LoVo (cell line): ENCODE measurements at places on chromosomes 3 and 15.
A peak's percentile ranks its signal among the peaks of the same experiment; 100 is the strongest.

DNA sequence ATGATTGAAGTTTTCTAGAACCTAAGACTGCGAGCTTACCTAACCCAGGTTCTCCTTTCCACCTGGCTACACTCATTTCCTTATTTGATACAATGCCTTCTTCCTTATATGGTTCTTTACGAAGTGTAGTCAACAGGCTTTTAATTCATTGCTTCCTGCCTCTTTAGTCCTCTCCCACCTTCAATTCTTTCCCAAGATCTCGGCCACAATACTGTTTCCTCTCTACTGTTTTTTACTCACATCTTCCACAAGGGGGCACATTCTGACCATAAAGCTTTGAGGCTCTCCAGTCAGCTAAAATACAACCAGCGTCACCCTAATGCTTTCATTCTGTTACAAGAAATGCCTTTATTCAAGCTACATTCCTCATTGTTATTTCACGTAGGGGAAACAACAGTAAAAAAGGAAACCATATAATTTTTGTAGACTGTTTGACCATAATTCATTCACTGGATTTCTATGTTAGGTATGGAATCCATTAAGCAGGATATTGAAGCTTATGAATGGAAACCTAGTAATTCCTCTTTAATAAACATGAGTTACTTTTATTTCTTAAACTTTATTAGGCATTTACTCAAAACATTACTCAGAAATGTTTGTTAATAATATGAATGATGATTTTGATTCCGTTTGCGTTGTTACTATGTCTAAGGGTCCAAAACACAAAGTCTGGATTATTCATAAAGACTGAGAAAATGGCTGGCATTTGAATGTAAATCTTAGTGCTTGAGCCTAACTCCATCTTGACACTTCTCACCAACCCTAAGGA is 29.5 kb upstream of the VEPH1 start:
- DNase-seq = peak; percentile 66

DNA sequence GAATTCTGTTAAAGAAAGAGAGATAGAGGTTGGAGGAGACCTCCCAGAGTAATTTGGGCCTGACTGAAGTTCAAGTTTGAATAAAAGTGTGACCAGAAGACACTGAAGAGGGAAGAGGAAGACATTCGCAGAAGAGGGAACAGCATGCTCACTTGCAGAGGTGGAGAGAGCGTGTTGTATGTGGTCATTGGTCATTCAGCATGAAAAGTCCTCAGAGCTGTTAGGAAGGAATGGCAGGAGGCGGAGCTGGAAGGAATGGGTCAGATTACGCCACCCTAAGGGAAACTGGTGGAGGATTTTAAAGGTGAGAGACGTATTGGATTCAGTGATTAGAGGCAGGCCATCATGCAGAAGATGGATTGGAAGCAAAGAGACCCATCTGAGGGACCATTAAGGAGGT is 41.6 kb downstream of the IQCH start:
- DNase-seq = no peak

DNA sequence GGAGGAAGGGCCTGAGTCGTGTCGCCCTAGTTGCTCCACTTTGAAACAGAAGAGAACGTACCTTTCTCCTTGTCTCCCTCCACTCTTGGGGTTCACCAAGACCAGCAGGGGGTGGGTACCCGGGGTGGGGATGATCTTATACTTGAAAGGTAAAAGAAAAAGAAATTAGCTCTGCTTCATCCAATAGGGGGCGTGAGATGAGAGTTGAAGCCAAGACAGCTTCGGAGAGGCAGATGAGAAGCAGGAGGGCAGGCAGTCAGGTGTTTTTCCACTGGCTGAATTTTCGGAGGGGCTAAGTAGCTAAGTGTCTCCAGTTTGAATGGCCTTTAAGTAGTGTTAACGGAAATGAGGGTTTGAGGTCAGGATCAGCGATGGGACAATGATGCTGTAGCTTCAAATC is 100.4 kb downstream of the DGKG start:
- no peak for DNase-seq

DNA sequence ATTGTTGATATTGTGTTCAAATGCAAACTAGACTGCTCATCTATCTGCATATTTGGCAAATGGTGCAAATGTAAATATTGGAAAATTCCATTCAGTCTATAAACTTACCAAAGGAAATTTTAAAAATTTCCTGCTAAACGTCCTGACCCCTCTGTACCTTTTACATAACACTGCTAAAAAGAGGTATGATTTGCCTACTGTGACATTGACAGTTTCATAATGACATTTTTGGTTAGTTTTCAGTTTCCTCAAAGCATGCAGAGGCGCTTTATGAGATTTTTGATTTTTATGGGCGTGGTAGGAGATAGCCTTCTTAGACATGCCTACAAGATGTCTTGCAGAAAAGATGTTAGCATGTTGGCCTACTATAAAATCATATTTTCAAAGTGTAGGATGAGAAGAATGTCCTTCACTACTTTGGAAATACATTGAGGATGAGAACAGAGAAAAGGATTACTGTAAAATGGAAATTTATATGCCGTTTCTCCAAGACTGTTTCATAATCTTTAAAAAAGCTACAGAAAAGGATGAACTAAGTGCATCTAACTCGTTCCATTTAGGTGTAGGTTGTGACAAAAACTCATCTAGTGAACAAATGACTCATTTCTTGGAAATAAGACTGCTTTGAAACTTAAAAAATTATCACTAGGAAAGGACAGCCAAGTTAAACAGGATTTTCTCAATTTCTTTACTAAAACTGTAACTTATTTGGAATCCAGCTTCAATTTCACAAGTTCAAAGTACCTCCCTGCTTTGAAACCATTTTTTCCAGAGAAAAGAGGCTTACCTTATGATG is 14.5 kb upstream of the ISLR start:
- no peak for DNase-seq

- no peak for DNase-seq
Observed at GRCh38 chr3:167773584-167773983, 38.1 kb downstream of the SERPINI1 start.

- no peak for DNase-seq
Observed at GRCh38 chr15:33859992-33860545, 108.2 kb upstream of the CHRM5 start.

GRCh38 chr3:64223791-64224745 is 1.2 kb downstream of the PRICKLE2 start:
- DNase-seq = no peak

- no peak for DNase-seq
Observed at GRCh38 chr3:20999661-21000060, 751.3 kb downstream of the ZNF385D start.

GRCh38 chr3:150446470-150446977 is 38.4 kb downstream of the TSC22D2 start:
- DNase-seq = no peak

GRCh38 chr3:179898024-179898423 is 138.7 kb downstream of the PEX5L start:
- peak; percentile 7 for DNase-seq

DNA sequence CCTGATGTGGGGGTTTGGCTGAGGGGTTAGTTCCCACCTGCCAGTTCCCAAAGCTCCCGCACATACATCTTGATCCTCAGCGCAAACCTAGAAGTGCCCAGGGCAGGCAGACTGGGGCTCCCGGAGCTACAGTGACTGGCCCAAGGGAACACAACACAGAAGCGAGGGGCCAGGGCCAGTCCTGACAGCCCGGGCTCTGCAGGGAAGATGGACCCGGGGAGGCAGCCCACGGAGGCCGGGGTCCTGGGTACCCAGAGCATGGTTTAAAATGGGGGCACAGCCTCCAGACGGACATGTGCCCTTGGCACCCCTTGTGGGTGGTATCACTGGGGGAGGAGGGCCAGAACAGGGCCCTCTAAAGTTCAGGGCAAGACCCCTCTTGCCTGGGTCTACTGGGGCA is 5.1 kb downstream of the CPN2 start:
- no peak for DNase-seq

- no peak for DNase-seq
Observed at GRCh38 chr3:7428206-7428718, 567.3 kb downstream of the GRM7 start.

GRCh38 chr3:179964890-179965289 is 71.8 kb downstream of the PEX5L start:
- DNase-seq = no peak

DNA sequence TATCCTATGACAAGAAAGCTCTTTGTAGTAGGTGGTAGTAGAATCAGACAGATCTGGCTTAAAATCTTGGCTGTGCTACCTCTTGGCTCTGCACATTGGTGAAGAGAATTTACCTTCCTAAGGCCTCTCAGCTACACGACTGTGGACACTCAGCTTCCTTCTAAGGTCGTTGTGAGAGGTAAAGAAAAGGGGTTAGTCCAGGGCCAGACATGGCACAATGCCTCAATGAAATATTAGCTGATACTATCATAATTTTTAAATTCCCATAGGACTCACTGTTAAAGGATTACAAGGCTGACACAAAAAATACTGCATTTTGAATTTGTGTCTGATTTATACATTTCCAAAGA is 80.4 kb downstream of the IGF1R start:
- no peak for DNase-seq

- no peak for DNase-seq
Observed at GRCh38 chr3:171846597-171846996, 3.4 kb downstream of the TMEM212 start.

GRCh38 chr15:39756806-39757522 is 25.7 kb downstream of the FSIP1 start:
- peak; percentile 80 for DNase-seq

- DNase-seq = peak; percentile 76
Observed at GRCh38 chr3:136075218-136075808, 109.8 kb downstream of the PPP2R3A start.

GRCh38 chr15:69393831-69394491 is 20.2 kb upstream of the KIF23 start:
- DNase-seq = no peak

GRCh38 chr3:186053954-186054791 is 54.7 kb downstream of the ETV5 start:
- DNase-seq = no peak

DNA sequence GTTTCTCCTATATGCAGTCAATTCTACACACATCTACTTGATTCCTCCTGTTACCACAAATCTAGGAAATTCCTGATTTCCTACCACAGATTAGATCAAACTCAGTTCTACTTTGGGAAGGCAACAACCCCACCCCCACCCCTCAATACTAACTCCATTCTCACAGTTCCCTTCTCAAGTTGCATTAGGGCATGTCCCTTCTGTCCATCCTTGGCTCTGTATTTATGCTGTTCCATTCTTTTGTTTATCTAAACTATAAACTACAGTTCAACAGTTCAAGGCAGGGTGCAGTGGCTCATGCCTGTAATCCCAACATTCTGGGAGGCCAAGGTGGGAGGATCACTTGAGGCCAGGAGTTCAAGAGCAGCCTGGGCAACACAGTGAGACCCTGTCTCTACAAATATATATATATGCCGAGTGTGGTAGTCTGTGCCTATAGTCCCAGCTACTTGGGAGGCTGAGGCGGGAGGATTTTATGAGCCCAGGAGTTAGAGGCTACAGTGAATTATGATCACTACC is 25.2 kb upstream of the IMPDH2 start:
- no peak for DNase-seq

- no peak for DNase-seq
Observed at GRCh38 chr3:155398046-155398445, 104.6 kb upstream of the STRIT1 start.

- DNase-seq = peak; percentile 84
Observed at GRCh38 chr3:119322835-119323722, 28.9 kb downstream of the ARHGAP31 start.

- DNase-seq = no peak
Observed at GRCh38 chr3:167559924-167560323, 86.1 kb upstream of the SERPINI2 start.

GRCh38 chr3:177465257-177465642 is 268.0 kb upstream of the TBL1XR1 start:
- no peak for DNase-seq

- no peak for DNase-seq
Observed at GRCh38 chr3:106688464-106688863, 688.8 kb upstream of the CCDC54 start.

DNA sequence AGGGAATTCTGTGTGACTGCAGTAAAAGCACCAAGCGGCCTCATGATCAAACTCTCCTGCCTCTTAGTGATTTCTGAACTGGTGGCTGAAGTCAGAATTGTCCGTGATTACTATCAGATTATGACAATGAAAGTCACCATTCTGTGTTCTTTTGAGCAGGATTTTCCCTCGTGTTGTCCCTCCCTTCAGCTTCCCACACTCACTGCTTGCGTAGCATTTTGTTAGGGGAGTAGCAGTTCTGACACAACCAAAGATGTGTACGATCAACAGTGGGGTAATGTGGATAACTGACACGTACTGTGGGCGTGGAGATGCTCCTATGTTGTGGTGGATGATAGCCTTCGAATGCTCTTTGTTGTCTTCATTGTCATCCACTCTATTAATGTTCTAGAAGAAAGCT is 67.8 kb upstream of the ICE2 start:
- DNase-seq = no peak

GRCh38 chr15:31302778-31303725 is 23.6 kb upstream of the KLF13 start:
- peak; percentile 37 for DNase-seq

- no peak for DNase-seq
Observed at GRCh38 chr15:26128611-26129140, 265.5 kb upstream of the ATP10A start.

DNA sequence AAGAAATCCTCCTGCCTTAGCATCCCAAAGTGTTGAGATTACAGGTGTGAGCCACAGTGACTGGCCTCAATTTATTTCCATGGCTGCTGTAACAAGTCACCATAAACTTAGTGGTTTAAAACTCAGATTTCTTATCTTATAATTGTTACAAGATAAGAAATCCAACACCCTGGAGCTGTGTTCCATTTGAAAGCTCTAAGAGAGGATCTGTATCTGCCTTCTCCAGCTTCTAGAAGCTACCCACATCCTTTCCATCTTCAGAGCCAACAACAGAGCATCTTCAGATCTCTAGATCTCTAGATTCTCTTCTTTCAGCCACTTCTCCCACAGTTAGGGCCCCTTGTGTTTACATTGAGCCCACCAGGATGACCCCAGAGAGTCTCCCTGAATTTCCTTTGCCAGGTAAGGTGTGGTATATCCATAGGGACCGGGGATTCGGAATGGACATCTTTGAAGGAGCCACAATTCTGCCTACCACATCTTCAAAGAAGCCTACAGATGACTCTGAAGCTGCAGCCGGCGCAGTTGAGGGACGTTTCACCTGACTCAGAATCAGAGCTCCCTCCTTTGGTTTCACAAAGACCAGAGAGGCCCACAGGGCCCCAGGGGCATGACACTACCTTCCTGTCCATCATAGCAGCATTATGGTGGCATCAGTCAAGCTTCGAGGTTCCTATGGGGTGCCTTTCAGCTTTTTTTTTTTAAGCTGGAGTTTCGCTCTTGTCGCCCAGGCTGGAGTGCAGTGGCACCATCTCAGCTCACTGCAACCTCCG is 87.0 kb upstream of the IGF1R start:
- no peak for DNase-seq

- DNase-seq = no peak
Observed at GRCh38 chr3:14808502-14809266, 10.1 kb upstream of the FGD5 start.
